ENCODE measurements at places on chromosomes 5 and 9.

GRCh38 chr5:10607666-10608073 is 43.8 kb downstream of the ANKRD33B start:
- DNase-seq = no peak

GRCh38 chr5:73376618-73377170 is 71.9 kb downstream of the FOXD1 start:
- DNase-seq = no peak

GRCh38 chr5:134171972-134172371 is 4.8 kb downstream of the SKP1 start:
- DNase-seq = no peak

DNA sequence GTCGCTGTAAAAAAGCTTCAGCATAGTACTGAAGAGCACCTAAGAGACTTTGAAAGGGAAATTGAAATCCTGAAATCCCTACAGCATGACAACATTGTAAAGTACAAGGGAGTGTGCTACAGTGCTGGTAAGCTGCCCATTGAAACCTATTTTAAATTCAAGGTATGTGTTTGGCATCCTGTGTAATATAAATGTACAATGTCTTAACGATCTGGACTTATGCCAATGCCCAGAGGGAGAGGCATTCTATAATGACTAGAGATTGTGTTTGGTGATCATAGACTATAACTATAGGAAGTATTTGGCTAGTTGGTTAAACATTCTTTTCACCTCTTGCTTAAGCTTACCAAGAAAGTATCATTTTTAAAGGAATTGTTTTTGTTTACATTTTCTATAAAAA is 95.7 kb downstream of the INSL6 start:
- no peak for DNase-seq

DNA sequence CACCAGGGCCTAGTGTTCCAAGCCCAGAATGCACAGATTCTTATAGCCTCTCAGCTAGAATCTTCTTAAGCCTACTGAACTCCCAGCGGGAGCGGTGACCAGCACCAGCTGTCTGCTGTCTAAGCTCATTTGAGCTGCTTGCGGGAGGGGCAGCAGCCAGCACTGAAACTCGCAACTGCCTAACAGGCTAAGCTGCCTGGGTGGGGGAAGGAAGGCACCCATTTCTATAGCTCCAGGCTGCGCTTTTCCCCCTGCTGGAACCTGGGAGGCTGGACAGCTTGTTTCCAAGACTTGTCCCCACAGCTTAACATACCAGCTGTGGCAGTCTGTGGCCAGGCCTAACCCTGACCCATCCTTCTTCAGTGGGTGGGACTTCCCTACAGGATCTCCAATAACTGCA is 512.9 kb downstream of the EFNA5 start:
- DNase-seq = no peak

- DNase-seq = no peak
Measured at GRCh38 chr9:34371886-34372466, 4.7 kb downstream of the MYORG start.

DNA sequence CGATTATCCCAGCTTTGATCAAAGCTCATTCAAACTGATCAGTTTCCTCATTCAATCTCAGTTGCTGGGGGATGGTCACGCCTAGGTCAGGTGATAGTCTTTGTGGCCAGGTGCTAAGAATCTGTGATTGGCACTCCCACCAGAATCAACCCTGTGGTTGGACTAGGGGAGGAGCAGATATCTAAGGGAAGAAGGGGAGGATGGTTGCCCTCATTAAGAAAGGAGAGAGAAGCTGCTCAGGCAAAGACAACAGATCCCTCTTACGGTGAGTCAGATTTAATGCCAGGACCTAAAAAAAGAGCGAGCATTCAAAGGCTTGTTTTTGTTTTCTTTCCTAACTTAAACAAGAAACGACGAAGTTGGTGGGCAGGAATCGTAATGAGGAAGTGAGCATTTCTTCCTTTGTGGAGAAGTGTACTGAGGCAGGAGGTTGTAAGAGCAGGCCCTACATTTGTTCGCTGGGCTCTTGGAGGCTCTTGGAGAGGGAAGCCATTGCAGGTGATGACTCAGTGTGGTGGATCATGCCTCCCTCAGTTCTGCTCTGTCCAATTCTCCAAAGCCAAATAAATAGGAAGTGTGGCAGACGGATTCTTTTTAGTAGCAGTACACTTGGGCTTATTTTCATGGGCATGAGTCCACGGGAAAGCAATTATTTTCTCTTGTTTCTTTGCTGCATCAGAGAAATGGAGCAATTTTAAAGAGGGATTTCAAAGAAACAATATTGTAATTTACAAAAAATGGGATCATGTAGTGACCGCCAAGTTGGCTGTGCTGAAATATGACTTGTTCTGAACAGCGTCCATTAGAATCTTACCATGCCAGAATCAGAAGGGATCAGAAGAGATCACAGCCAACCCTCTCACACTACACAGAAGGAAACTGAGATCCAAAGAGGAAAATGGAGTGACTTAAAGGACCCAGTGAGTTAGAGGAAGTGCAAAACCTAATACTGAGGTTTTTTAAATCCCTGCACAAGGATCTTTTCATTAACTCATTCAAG is 18.7 kb upstream of the TGFBR1 start:
- no peak for DNase-seq

- no peak for DNase-seq
Measured at GRCh38 chr5:150323092-150323491, 20.4 kb upstream of the ARSI start.

DNA sequence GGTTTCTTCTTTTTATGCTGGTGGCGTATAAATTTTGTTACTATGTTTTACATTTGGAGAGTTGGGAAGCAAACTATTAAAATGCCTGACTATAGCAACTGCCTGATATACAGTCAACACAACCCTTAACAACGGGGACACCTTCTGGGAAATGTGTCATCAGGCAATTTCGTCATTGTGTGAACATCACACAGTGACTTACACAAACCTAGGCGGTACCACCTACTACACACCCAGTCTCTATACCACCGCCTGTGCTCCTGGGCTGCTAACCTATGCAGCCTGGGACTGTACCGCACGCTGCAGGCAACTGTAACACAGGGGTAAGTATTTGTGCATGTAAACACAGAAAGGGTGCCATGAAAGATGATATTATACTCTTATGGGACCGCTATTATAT is 1.3 kb upstream of the CDHR2 start:
- DNase-seq = no peak
